ENCODE measurements at places on chromosomes 5 and 9. TPM values are rescaled to one million over a fixed set of nuclear protein-coding genes. Genes with fewer than 3 reads are reported as not detected.

Gene WWC1
- 14.7 TPM for total RNA-seq

Gene SLC45A2
- total RNA-seq = not detected

Gene GRPEL2
- 11.6 TPM for total RNA-seq

Gene EQTN
- total RNA-seq = not detected

Gene GRXCR2
- total RNA-seq = not detected

Gene HMHB1
- total RNA-seq = not detected

Gene F2RL1
- 0.66 TPM for total RNA-seq

Gene LRRC19
- 0.92 TPM for total RNA-seq

Gene POU5F2
- 0.83 TPM for total RNA-seq

Gene PCDHGB2
- 0.62 TPM for total RNA-seq

Gene GDF9
- total RNA-seq = 0.98 TPM

Gene PTGDS
- 273 TPM for total RNA-seq

Gene TOR1A
- total RNA-seq = 18.7 TPM

Gene FAM153A
- total RNA-seq = 0.56 TPM

Gene CTXN3
- total RNA-seq = not detected

Gene SPEF2
- 3.3 TPM for total RNA-seq

Gene LRRTM2
- 12.0 TPM for total RNA-seq

Gene C9orf50
- 1.00 TPM for total RNA-seq

Gene NPR3
- 1.0 TPM for total RNA-seq

Gene ANGPTL2
- 1.1 TPM for total RNA-seq

Gene IRX1
- 0.31 TPM for total RNA-seq

Gene PCDHB3
- total RNA-seq = not detected

Gene LCN10
- total RNA-seq = 0.49 TPM

Gene NMUR2
- total RNA-seq = 1.3 TPM

Gene PTGER4
- 1.3 TPM for total RNA-seq

Gene NRG2
- 0.81 TPM for total RNA-seq

Gene CRHBP
- 0.43 TPM for total RNA-seq

Gene PPP3R2
- not detected for total RNA-seq

Gene CKMT2
- 0.41 TPM for total RNA-seq

Gene CD72
- total RNA-seq = 2.1 TPM

Gene NR2F1-AS1
- 18.1 TPM for total RNA-seq

Gene ADCY2
- total RNA-seq = 108 TPM

Gene NR6A1
- total RNA-seq = 4.0 TPM

Gene GNA14
- 0.46 TPM for total RNA-seq

Gene LCN12
- total RNA-seq = 2.5 TPM

Gene CER1
- total RNA-seq = 0.31 TPM

Gene LAMC3
- total RNA-seq = 2.1 TPM

Gene NME5
- 1.7 TPM for total RNA-seq

Gene SYK
- total RNA-seq = 0.24 TPM

Gene FGF10
- total RNA-seq = 1.1 TPM

Gene PCDHA5
- total RNA-seq = 2.0 TPM
